ENCODE measurements at places on chromosomes 2 and 18.

DNA sequence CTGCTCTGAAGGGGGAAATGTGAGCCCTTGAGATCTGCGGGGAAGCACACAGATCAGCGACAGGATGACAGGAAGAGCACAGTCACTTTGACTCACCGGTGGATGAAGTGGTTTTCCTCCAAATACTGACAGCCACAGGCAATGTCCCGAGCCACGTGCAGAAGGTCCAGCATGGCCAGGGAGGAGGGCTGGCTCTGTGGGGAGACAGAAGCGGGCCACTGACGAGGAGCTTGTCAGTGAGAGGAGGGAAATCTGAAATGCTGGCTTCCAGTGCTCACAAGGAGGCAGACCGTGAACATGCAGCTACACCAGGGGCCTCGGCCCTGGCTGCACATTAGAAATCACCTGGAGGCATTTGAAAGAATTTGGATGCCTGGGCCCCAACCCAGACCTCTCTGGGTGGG, 98.7 kb downstream of the CLIP4 start:
- DNase-seq, result no peak

- DNase-seq, result no peak
Observed at GRCh38 chr18:41073372-41073954, 881.6 kb upstream of the PIK3C3 start.

GRCh38 chr2:82344670-82345069, 2040.1 kb upstream of the LRRTM1 start:
- DNase-seq, result no peak

- no peak for DNase-seq
Observed at GRCh38 chr2:151326554-151326953, 30.8 kb upstream of the TNFAIP6 start.

GRCh38 chr2:239122421-239123110, 274.7 kb downstream of the TWIST2 start:
- no peak for DNase-seq

- no peak for DNase-seq
Observed at GRCh38 chr2:19888831-19889230, 13.0 kb downstream of the TTC32 start.

GRCh38 chr18:2966560-2966959, 46.4 kb downstream of the LPIN2 start:
- no peak for DNase-seq

- DNase-seq, result no peak
Observed at GRCh38 chr18:55069497-55069896, 110.2 kb upstream of the CCDC68 start.

GRCh38 chr18:50218432-50219197, 23.7 kb upstream of the MYO5B start:
- no peak for DNase-seq

DNA sequence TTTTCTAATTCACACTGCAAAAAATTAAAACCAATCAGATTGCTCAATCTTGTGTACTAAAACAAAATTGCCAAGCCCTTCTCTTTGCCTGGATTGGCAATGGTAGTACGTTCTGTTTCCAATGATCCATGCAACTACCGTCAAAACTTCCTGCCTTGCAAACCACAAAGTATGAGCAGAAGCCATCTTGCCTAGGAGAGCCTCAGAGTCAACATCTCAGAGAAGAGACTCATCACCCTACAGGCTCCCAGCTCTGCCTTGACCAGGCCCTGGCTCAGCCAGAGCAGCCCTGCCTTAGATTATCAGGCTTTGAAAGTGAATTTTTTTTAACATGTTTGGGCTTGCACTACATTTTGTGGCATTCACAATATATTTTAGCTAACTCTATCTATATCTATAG, 574.1 kb downstream of the SATB2 start:
- no peak for DNase-seq

DNA sequence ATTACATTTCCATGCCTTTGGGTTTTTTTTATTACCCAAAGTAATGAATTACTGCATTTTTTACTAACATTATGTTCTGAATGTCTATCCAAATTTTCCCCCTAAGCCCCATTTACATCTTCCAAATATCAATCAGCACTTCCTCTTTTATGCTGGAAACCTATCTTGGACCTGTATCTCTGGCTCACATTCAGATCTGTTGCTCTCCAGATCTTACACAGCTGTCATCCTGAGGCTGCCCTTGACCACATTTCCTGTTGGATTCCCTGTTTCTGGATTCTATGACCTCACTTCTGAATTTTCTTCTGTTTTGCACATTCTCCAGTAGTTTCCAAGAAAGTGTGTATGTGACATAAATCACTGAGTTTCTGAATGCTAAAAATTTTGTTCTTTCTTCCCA, 146.7 kb downstream of the PDE1A start:
- DNase-seq, result no peak

DNA sequence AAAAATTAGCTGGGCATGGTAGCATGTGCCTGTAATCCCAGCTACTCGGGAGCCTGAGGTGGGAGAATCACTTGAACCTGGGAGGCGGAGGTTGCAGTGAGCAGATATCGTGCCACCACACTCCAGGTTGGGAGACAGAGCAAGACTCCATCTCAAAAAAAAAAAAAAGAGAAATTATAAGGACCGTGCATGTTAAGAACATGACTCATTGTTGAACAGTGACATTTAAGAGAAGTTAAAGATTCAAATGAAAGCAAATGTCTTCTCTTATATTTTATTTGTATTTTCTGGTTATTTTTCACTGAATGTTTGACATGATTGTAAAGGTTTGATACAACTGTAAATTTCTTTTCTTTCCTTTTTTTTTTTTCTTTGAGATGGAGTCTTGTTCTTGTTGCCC, 69.6 kb downstream of the APLF start:
- no peak for DNase-seq

- no peak for DNase-seq
Observed at GRCh38 chr18:51006061-51006818, 23.8 kb upstream of the SMAD4 start.
